ENCODE measurements at places on chromosomes 12 and 14. TPM values are rescaled to one million over a fixed set of nuclear protein-coding genes. Genes with fewer than 3 reads are reported as not detected.

ANO2 gene
- total RNA-seq: 4.3 TPM

KCNH3 gene
- total RNA-seq: 1.3 TPM

ARMH4 gene
- total RNA-seq: 1.0 TPM

RTL1 gene
- total RNA-seq: not detected

DAZAP2 gene
- total RNA-seq: 77.1 TPM

KRT8 gene
- total RNA-seq: 394 TPM

PLD4 gene
- total RNA-seq: not detected

MSI1 gene
- total RNA-seq: 1.3 TPM

JPH4 gene
- 0.99 TPM for total RNA-seq

KRT71 gene
- not detected for total RNA-seq

ASIC1 gene
- total RNA-seq: 0.52 TPM

GZMB gene
- not detected for total RNA-seq

OAS3 gene
- total RNA-seq: 18.1 TPM

GPRC5A gene
- total RNA-seq: 1.6 TPM

TROAP gene
- not detected for total RNA-seq

SLC2A14 gene
- 3.6 TPM for total RNA-seq

SLC39A2 gene
- not detected for total RNA-seq

COX8C gene
- not detected for total RNA-seq

ABCC9 gene
- total RNA-seq: 12.2 TPM

OR6C68 gene
- total RNA-seq: not detected

ATL1 gene
- total RNA-seq: 5.4 TPM

NGB gene
- total RNA-seq: 0.33 TPM

GLI1 gene
- 1.0 TPM for total RNA-seq

GALNT4 gene
- total RNA-seq: 16.6 TPM

KLRK1 gene
- total RNA-seq: not detected

APOF gene
- not detected for total RNA-seq

SYCP3 gene
- 0.26 TPM for total RNA-seq

MTA1 gene
- total RNA-seq: 69.8 TPM

SLC22A17 gene
- 20.8 TPM for total RNA-seq

REM2 gene
- total RNA-seq: not detected

SERPINA1 gene
- total RNA-seq: 77.8 TPM

TDRD9 gene
- total RNA-seq: 4.7 TPM

MUCL1 gene
- not detected for total RNA-seq

SSTR1 gene
- total RNA-seq: 5.3 TPM

TMEM52B gene
- 0.26 TPM for total RNA-seq

SIX6 gene
- not detected for total RNA-seq

SPSB2 gene
- total RNA-seq: 2.6 TPM

LRP1 gene
- total RNA-seq: 61.2 TPM

STON2 gene
- total RNA-seq: 16.6 TPM

KRT78 gene
- not detected for total RNA-seq

RPGRIP1 gene
- not detected for total RNA-seq

Data from body of pancreas (tissue), 4 donors.